ENCODE measurements at places on chromosomes 13 and 19. TPM values are rescaled to one million over a fixed set of nuclear protein-coding genes. Genes with fewer than 3 reads are reported as not detected.

The BRCA2 gene
- 4.7 TPM for total RNA-seq

The ZNF547 gene
- total RNA-seq = 5.1 TPM

The COL5A3 gene
- total RNA-seq = 9.1 TPM

The LPAR2 gene
- 0.72 TPM for total RNA-seq

The ZNF610 gene
- total RNA-seq = 2.9 TPM
